ENCODE measurements at places on chromosomes 4 and X.

GRCh38 chr4:22456291-22456690 lies 59.6 kb downstream of the ADGRA3 start:
- DNase-seq, result no peak

DNA sequence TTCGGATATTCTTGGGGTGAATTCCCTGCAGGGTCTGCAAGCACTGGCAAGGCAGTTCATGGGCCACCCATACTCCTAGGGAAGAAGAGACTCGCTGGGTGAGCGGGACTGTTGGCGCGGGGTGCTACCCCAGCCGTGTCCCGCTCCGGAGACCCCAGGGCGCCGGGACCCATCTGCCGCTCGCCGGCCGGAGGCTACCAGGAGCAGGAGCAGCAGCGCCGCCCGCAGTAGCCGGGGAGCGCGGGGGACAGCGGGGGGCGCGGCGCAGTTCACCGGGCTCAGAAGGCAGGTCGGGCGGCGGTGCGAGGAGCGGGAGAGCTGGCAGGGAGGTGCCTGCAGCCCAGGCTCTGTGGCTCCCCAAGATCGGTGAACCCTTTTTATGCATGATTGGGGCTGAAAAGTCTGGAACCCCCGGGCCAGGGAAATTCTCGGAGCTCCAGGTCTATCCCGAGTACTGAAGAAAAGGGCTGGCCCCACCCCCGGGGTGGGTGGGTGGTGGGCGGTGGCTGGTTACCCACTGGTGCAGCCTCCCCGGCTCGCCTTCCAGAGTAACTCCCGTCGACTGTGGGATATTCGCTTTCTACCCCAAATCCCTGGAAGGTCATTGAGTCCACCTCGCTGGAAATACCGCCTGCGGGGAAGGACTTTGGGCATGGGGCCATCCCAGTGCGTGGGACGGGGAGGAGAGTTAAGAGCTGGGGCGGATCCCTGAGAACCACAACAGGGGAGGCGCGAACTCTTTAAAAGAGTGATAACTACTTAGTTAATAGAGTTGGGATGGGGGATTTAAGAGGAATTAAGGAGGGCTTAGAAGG lies 37.6 kb downstream of the PF4 start:
- DNase-seq, result peak; percentile 6

GRCh38 chr4:47933840-47934239 lies 19.5 kb upstream of the NFXL1 start:
- peak; percentile 51 for DNase-seq

GRCh38 chr4:180832073-180832472 lies 1411.1 kb upstream of the TENM3 start:
- DNase-seq, result no peak

GRCh38 chr4:133856731-133857355 lies 344.7 kb downstream of the PABPC4L start:
- DNase-seq, result no peak

DNA sequence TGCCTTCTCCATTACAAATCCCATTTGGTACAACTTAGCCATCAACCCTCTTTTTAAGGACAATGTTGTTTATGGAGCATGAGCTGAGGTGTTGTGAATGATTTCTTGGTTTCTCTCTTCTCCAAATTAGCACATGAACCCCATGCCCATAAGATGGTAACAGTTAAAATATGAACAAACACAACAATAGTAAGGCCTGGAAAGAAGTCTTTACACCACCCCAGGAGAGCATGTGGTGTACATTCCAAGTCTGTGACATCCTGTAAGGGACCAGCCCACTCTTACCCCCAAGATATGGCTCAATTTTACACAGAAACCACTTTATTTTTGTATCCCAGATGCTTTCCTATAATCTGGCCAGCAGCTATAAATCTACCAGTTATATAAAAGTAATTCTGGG lies 226.1 kb downstream of the COX18 start:
- peak; percentile 53 for DNase-seq

DNA sequence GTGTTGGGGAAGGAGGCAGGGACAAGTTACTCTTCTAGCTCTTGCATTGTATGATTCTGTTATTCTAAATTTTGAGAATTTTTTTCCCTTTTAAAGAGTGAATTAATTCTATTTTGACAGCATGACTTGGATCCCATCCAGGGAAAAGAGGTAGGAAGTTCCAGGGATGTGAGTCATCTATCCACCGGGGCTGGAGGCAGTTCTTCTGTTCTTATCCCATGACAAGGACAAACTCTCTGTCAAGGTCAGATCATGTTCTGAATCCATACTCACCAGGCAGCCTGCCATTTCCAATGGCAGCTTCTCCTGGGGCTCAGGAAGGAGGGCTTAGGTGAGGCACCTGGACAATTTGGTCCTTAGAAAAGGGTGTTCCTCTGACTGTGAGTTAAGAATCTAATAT lies 132.0 kb upstream of the MED14 start:
- peak; percentile 49 for DNase-seq

- DNase-seq, result peak; percentile 49
These were observed 76.2 kb upstream of the PLAC1 start for GRCh38 chrX:134734466-134734952.

DNA sequence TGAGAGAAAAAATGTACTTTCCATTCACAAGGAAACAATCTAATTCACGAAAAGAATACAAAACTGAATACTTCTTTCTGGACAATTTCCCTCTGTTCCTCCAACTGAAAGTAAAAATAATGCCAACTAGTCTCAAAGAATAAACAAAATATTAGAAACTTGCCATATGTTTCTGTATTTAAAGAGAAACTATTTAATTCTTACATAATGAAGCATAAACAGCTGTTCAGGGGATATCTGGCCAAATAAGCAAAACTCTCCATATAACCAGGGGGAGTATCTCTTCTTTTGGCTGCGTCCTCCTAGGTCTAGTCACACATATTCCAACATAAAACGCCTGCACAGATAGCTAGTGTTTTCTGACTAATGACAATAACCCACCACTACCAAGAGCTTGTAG lies 805 bp downstream of the GATB start:
- no peak for DNase-seq

- no peak for DNase-seq
These were observed 518.2 kb upstream of the HTR2C start for GRCh38 chrX:114065577-114066223.

- DNase-seq, result no peak
These were observed 111.4 kb downstream of the SORBS2 start for GRCh38 chr4:185700630-185701029.

DNA sequence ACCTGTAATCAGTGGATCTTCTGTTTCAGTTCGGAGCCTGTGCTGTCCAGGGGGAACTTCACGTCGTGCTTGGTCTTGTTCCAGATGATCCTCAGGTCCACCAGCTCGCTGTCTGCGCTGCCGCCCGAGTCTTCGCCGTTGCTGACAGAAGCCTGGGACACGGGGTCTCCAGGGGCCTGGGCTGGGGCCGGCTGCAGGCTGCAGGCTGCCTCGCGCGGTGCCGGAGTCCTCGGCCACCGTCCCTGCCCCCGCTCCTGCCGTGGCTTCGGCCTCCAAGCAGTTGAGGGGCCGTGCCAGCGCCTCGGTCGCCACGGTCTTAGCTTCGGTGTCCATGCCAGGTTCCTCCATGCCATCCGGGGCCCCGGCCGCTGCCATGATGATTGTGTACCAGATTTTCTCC lies 37.3 kb upstream of the CCNI start:
- no peak for DNase-seq

DNA sequence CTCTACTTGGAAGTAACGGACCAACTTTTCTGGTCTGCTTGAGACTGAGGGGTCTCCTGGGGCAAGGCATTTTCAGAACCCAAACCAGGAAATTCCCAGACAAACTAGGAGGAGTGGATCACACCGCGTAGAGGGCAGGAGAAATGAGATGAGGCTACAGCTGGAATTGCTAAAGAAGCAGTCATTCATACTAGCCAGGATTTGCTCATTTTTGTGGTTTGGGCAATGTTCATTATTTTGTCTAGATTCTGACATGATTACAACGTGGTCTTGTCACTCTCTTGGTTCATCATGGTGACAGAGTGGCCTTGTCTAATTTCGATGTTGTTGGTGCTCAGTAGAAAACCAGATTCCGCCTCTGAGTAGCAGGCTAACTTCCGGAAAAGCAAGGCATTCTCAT lies 63.2 kb downstream of the BANK1 start:
- peak; percentile 81 for DNase-seq

- DNase-seq, result peak; percentile 6
These were observed 66.1 kb downstream of the SNX25 start for GRCh38 chr4:185275501-185275900.

GRCh38 chr4:7811536-7812191 lies 128.0 kb downstream of the AFAP1 start:
- DNase-seq, result peak; percentile 83
